Activated CD8-positive, alpha-beta T cell treated with anti-CD3 and anti-CD28 coated beads, Interleukin-2, amount 10 ng/mL, durations not matched to agents 7 days and 5 days (primary cell): ENCODE measurements at places on chromosomes 5 and 9.

GRCh38 chr9:107674721-107675277 is 185.2 kb upstream of the KLF4 start:
- H3K27ac ChIP-seq, result no peak overlapping the region
- peaks cover 2% of the 10 kb centered on the region for H3K4me1 ChIP-seq

- no peak overlapping the region for H3K27ac ChIP-seq
- H3K4me3 ChIP-seq, result peak overlapping the region; percentile 80
- no peaks in the 10 kb centered on the region for H3K36me3 ChIP-seq
- H3K27me3 ChIP-seq, result peaks cover 70% of the 10 kb centered on the region
- peaks cover 49% of the 10 kb centered on the region for H3K4me1 ChIP-seq
Observed at GRCh38 chr5:98772415-98773213, 849 bp upstream of the RGMB start.

GRCh38 chr5:156051972-156052371 is 275.0 kb upstream of the SGCD start:
- H3K4me3 ChIP-seq, result no peak overlapping the region
- no peaks in the 10 kb centered on the region for H3K4me1 ChIP-seq
- H3K27me3 ChIP-seq, result peaks cover 2% of the 10 kb centered on the region

DNA sequence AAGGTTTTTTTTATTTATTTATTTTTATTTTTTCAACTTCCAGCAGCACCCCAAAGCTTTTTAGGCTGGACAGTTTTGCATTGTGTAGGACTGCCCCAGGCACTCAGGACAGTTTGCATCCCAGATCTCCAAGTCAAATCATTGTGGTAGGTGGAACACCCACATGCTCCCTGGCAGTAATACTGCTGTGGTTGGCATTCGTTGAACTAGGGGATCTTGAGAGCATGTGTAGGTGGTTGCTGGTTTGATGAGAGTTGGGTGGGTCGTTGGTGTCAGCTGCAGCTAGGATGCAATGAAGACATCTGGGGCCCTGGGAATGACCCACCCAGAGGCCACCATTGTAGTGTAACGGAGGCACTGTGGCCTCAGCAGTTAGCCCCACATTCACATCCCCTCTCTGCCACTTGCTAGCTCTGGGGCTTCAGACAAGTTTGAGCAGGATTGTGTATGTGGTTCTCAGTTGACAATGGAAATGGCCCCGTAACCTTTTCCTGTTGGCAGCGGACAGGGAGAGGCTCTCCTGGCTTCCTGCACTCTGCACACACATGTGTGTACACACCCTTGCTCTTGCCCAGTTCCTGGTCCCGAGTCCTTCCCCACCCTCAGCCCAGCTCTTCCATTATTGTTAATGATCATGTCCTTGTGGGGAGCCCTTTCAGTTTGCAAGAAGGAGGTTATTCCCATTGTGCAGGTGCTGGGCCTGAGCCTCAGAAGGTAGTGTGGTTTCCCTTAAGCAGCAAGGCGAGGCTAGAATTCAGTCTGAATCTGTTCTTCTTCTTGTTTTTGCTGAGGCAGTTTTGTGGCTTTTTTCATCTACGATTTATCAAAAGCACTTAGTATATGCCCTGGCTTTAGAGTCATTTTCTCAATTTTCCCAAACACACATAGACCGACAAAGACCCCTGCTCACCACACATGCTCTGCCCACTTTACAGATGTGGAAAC is 46.5 kb downstream of the PPARGC1B start:
- H3K36me3 ChIP-seq, result peaks cover 24% of the 10 kb centered on the region
- DNase-seq, result no peak
- H3K4me1 ChIP-seq, result peaks cover 38% of the 10 kb centered on the region
- no peak overlapping the region for H3K4me3 ChIP-seq

DNA sequence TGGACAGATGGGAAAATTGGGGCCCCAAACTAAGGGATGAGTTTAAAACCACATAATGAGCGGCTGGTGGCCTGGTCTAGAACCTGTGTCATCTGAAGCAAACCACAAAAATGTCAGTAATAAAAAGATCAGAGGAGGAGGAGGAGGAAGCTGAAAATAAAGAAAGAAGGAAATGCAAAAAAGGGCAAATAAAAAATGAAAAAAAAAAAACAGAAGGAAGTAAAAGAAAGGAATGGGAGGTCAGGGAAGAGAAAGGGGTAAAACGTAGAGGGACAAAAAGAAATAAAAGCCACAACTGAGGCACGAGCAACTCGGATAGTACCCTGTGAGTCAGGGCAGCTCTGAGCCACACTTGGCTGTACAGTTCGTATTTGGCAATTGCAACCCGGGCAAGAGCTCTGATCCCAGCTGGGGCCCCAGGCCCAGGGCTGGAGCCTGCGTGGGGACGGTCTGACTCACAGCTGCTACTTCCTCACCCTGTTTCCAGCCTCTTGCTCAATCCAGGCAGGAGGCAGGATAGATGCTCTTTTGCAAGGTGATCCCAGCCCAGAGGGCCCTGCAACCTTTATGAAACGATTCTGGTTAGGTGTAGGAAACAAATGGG is 137.9 kb upstream of the TRIM32 start:
- no peak for DNase-seq
- H3K36me3 ChIP-seq, result no peaks in the 10 kb centered on the region
- peaks cover 4% of the 10 kb centered on the region for H3K4me1 ChIP-seq
- no peak overlapping the region for H3K4me3 ChIP-seq
- no peaks in the 10 kb centered on the region for H3K27me3 ChIP-seq
- H3K27ac ChIP-seq, result no peak overlapping the region

- H3K4me3 ChIP-seq, result no peak overlapping the region
- no peak overlapping the region for H3K27ac ChIP-seq
- no peaks in the 10 kb centered on the region for H3K4me1 ChIP-seq
- no peak for DNase-seq
Observed at GRCh38 chr5:150323819-150324218, 21.1 kb upstream of the ARSI start.

- H3K27me3 ChIP-seq, result no peaks in the 10 kb centered on the region
- no peak overlapping the region for H3K27ac ChIP-seq
- H3K36me3 ChIP-seq, result no peaks in the 10 kb centered on the region
- no peak for DNase-seq
Observed at GRCh38 chr5:121691478-121691877, 160.2 kb upstream of the FTMT start.

- peaks cover 6% of the 10 kb centered on the region for H3K36me3 ChIP-seq
- peaks cover 80% of the 10 kb centered on the region for H3K27me3 ChIP-seq
- no peak overlapping the region for H3K27ac ChIP-seq
- no peak for DNase-seq
- H3K4me3 ChIP-seq, result no peak overlapping the region
Observed at GRCh38 chr9:1042466-1042865, 7.7 kb upstream of the DMRT2 start.

DNA sequence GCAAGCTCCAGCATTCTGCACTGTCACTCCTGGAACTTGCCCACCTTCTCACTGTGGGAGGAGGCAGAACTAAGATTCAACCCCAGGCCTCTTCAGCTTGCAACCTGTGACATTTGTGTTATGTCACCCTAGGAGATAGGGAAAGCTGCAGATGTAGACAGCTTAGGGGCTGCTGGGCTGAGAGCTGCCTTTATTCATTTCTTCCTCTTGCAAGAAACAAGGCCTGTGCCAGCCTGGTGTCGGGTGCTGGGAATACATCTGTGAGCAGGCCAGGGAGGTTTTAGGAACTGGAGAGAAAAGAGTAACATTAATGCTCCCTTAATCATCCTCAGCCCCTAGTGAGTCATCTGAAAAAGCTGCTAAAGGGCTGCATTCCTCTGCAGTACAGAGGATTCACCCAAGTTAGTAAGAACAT is 101.8 kb downstream of the FGF18 start:
- H3K27ac ChIP-seq, result no peak overlapping the region
- H3K27me3 ChIP-seq, result peaks cover 2% of the 10 kb centered on the region
- no peak for DNase-seq
- no peak overlapping the region for H3K4me3 ChIP-seq
- no peaks in the 10 kb centered on the region for H3K36me3 ChIP-seq

DNA sequence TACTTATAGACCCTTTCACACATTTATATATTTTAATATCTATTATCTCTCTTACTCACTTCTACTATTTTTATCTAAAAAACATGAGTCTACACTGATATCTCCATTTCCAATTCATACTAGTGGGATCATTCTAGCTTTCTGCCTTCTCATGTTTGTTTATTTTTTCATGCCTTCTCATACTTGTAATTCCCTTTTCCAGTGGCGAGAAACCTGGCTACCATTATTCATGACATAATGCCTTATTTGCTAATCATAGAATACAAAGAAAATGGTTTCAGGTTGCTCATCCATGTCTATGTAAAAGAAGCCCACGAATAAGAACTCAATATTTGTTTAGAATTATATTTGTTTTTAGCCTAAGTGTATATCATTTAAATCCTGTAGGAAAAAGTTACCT is 232.7 kb upstream of the ACTBL2 start:
- H3K27ac ChIP-seq, result no peak overlapping the region
- H3K27me3 ChIP-seq, result no peaks in the 10 kb centered on the region

DNA sequence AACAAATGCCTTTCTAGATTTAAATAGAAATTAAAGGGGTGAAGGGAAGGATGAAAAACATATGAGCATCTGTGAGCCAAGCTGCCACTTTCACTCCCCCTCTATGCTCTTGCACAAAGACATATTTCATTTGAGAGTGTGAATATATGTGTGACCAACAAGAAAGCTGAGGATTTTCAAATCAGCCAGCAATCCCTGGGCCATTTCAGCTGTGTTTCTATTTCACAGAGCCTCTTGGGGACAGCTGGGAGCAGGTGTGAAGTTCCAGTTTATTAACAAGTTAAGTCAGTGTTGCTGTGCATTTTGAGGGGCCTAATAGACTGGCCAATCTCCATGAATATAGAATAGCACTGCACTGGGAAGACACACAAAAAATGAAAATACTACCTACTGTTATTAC is 248.7 kb upstream of the RGMB start:
- no peak overlapping the region for H3K27ac ChIP-seq
- no peaks in the 10 kb centered on the region for H3K36me3 ChIP-seq
- H3K4me1 ChIP-seq, result no peaks in the 10 kb centered on the region
- H3K27me3 ChIP-seq, result no peaks in the 10 kb centered on the region

- peak; percentile 78 for DNase-seq
- H3K36me3 ChIP-seq, result peaks cover 84% of the 10 kb centered on the region
- peaks cover 100% of the 10 kb centered on the region for H3K4me1 ChIP-seq
- H3K4me3 ChIP-seq, result peak overlapping the region; percentile 57
- no peaks in the 10 kb centered on the region for H3K27me3 ChIP-seq
- peak overlapping the region; percentile 88 for H3K27ac ChIP-seq
Observed at GRCh38 chr9:89422151-89422975, 75.5 kb downstream of the SEMA4D start.
